ENCODE measurements at places on chromosomes 4 and X.

DNA sequence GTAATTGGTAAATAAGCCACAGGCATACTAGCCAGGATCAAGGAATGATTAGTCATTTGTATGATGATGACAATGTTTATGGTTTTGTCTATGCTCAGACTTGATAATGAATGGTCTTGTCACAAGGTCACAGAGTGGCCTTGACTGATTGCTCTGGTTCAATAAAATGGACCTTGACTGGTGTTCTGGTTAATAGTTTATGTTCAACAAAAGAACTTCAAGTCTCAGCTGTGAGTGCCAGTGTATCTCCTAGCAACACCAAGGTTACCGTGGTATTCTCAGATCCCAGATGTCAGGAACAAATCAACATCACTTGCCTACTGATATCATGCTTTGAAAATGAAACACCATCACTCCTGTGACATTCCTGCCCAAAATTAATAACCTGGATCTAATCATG is 16.3 kb upstream of the LRAT start:
- no peak for DNase-seq

GRCh38 chr4:167918077-167918476 is 174.3 kb upstream of the ANXA10 start:
- no peak for DNase-seq

GRCh38 chr4:127782025-127782274 is 172 bp upstream of the HSPA4L start:
- no peak for DNase-seq

- peak; percentile 32 for DNase-seq
These were observed 650.8 kb upstream of the DIPK2B start for GRCh38 chrX:45851434-45851991.

DNA sequence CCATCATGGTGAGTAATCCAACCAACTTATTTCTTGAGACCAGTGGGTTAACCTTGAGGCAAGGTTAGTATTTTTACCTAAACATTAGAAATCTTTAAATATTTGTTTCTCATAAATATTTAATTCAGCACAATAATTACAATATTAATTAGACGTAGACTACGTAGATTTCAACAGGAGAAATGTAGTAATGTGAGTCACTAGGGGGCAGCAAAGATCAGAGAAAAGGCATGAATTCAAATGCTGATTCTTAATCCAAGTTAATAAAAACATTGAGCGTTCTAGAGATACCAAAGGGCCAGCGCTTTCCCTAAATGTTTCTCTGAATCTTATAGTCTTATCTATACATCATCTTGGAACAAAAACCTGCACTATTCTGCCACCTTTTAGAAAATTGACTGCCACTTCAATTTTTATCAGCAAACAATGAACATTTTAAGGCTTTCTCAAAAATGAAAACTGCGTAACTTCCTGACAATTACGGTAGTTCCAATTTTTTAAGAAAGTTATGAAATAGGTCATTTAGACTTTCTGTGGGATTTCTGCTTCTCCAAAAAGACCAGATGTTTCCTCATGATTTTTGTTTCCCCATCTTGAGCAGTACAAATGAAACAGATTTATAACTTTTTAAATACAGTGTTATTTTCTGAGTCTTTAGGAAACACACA is 180.7 kb downstream of the GASK1B start:
- DNase-seq, result no peak

DNA sequence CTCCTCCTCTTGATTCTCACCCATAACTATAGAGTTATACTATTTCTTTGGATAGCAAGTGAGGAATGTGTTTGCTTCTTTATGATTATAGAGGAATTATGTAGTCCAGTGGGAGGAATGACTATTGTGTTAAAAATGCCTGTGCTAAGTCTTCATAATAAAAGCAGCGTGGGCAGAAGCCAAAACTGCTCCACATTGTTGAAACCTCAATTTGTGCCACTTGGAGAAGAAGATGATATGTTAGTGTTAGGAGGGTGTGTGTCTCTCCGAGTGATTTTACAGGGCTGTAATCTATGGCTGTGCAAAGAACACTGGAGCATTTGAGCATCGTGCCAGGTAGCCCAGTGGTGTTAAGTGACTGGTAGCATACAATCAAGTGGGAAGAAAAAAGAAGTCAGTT is 74.3 kb downstream of the FRAS1 start:
- DNase-seq, result no peak

DNA sequence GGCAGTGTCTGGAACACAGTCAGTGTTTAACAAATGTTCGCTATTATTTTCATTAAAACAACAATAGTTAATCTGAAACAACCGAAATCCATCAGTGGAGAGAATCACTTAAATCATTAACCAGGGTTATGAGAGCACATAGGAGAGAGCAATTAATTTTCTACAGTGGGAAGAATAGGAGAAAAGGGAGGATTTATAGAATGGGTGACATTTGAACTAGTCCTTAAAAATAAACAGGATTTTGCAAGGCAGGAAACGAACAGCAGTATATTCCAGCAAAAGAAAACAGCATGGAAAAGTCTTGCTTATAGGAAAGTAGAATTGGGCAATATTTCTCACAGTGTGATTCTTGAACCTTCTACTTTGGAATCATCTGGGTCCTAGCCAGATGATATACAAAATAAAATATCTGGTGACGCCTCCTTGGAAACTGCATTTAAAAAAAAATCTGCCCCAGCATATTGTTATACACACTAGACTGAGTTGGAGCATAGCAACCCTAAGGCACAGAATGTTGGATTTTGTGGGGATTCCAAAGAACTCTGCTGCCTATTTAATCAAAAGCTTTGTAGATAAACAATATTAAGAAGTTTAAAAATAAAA is 56.1 kb downstream of the INTS12 start:
- DNase-seq, result no peak

GRCh38 chrX:111784667-111785066 is 91.3 kb upstream of the TRPC5OS start:
- DNase-seq, result no peak

GRCh38 chrX:15675490-15675921 is 10.9 kb upstream of the CLTRN start:
- DNase-seq, result peak; percentile 86

DNA sequence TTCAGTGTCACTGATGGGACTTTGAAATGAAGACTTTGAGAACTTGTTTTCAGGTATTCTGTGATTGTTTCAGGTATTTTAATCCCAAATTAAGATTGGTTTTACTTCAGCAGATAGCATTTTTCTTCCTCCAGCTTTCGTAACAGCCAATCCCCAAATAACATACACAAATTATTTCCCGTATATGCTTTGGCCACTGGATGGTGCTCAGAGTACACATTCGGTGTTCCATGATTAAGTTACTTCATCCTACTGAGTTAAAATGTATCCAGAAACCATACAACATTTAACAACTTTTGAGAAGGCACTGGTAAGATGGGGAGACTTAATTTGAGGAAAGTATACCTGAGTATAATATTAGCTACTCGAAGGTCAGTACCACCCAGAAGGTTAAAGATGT is 233.4 kb upstream of the FAM47A start:
- DNase-seq, result no peak

GRCh38 chrX:71170660-71171059 is 26.0 kb downstream of the NLGN3 start:
- no peak for DNase-seq

GRCh38 chr4:3374011-3374645 is 67.6 kb upstream of the HGFAC start:
- no peak for DNase-seq

DNA sequence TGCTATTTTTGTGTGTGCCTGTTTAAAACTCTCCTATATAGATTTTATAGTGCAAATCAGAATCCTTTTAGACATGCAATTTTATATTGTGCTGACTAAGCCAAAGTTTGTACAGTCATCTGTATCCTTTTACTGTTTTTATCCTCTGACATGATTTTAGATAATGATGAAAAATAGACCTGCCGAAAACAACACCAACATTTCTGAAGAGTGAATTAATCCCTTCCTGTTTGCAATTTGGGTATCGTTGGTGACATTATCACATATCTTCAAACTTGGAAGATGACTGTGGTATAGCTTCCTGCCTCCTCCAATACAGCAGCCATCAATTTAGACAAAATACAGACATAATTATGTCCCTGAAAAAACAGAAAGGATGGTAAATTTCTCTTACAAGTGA is 28.9 kb upstream of the DSPP start:
- DNase-seq, result no peak
